ENCODE measurements at places on chromosomes 6 and 20. TPM values are rescaled to one million over a fixed set of nuclear protein-coding genes. Genes with fewer than 3 reads are reported as not detected.

Gene SLC17A2
- polyA plus RNA-seq, result not detected

Gene EDN1
- 6.8 TPM for polyA plus RNA-seq

Gene GRM1
- 0.44 TPM for polyA plus RNA-seq

Gene SAMD10
- 8.8 TPM for polyA plus RNA-seq

Gene RNF144B
- polyA plus RNA-seq, result 6.1 TPM

Gene SOBP
- polyA plus RNA-seq, result 5.2 TPM

Gene LHFPL5
- polyA plus RNA-seq, result not detected

Gene TFAP2D
- not detected for polyA plus RNA-seq

Gene MEI4
- polyA plus RNA-seq, result not detected

Gene LY6G6C
- polyA plus RNA-seq, result not detected

Gene RAET1L
- not detected for polyA plus RNA-seq

Gene OR2B6
- polyA plus RNA-seq, result not detected

Gene CENPQ
- polyA plus RNA-seq, result 6.5 TPM

Gene ALDH5A1
- polyA plus RNA-seq, result 4.4 TPM

Data from heart right ventricle (tissue), 16 donors.